Activated CD8-positive, alpha-beta memory T cell treated with anti-CD3 and anti-CD28 coated beads, Interleukin-2, amount 10 ng/mL, durations not matched to agents 7 days and 5 days (primary cell): ENCODE measurements at places on chromosomes 13 and 19.

DNA sequence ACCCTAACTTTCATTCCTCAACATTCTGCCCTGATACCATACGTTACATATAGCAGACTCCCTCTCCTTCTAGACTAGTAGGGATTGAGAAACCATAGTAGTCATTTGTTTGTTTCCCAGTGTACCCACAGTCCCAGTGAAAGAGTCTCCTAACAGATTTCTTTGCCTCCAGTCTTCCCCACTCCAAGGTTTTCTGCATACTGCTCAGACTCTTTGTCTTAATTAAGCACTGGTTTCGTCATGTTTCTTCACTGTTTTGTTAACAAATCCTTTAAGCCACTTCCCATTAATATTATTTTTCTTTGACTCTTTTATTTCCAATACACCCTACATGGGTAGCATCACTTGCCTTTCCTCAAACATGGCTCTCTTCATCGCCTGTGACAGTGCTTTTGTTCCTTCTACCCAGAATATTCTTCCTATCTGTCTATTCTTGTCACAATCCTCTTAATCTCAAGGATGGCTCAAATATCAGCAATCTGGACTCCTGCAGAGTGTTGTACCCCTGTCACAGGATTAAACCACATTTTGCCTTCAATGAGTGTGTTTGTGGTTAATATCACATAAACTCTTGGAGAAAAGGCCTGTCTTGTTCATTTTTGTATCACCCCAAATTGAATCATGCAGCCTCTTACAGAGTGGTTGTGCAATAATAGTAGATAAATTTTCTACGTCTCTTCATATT, 92.7 kb upstream of the KLF12 start:
- DNase-seq = no peak

DNA sequence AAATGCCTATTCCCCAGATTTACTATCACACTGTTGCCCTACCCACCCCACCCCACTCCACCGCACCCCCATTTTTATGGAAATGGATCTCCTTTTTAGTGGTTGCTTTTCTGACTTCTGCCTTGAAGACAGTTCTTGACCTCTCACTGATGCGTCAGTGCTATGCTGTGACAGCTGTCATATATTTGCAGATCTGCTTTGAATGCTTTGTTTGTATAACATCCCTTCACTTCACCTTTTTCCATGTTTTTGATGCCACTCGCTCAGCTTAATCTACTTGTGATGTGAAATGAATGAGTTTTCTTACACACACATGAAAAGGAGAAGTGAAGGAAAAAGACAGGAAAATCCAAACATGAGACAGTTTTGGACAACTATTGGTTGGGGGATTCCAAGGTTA, 731.0 kb downstream of the SLITRK6 start:
- no peak for DNase-seq

- no peak for DNase-seq
These were observed 204.1 kb downstream of the KATNAL1 start for GRCh38 chr13:30103161-30103840.

- no peak for DNase-seq
These were observed 8.4 kb upstream of the RPS15 start for GRCh38 chr19:1429750-1430149.

- peak; percentile 72 for DNase-seq
These were observed 589 bp downstream of the ZBTB45 start for GRCh38 chr19:58519087-58519354.

DNA sequence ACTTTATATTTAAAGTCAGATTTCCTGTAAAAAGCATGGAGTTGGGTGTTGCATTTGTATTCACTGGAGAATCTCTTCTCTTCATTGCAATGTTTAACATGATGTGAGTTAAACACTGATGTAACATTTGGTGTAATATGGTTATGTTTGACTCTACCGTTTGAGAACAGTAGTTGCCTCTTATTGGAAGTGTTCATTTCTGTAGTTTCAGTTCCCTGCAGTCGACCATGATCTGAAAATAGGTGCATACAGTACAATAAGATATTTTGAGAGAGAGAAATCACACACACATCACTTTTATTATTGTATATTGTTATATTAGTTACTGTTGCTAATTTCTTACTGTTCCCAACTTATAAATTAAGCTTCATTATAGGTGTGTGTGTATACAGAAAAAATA, 105.2 kb upstream of the SPACA7 start:
- DNase-seq = no peak

- DNase-seq = no peak
These were observed 2.9 kb upstream of the DCLK1 start for GRCh38 chr13:36133950-36134626.

- DNase-seq = no peak
These were observed 19.6 kb downstream of the CCDC8 start for GRCh38 chr19:46393456-46394401.

DNA sequence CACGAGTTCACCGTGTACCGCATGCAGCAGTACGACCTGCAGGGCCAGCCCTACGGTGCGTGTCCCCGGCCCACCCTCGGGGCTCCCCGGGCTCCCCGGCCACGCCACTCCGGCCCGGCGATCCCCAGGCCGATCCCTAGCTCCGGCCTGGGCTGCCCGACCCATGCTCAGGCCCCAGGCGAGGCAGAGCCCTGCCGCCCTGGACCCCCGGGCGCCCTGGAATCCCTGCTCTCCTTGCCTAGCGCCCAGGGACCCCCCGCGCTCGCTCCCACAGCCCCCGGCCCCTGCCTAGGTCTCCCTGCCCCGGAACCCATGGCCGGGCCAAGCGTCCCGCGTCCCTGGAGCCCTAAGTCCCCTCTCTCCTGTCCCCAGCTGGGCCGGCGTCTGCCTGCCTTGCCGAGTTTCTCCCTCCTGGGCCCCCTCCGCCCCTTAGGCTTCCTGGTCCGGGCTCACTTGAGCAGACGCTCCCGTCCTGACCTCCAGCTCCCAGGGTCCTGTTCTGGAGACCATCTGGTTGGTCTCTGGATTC, 494 bp downstream of the NCLN start:
- no peak for DNase-seq
